ENCODE measurements at places on chromosomes 3 and 15.
A peak's percentile ranks its signal among the peaks of the same experiment; 100 is the strongest.

- no peak for DNase-seq
These were observed 265.2 kb downstream of the CNTN4 start for GRCh38 chr3:2363854-2364253.

GRCh38 chr3:187705164-187705563 lies 2.8 kb upstream of the RTP2 start:
- DNase-seq, result no peak

- peak; percentile 73 for DNase-seq
These were observed 470.9 kb downstream of the RBMS3 start for GRCh38 chr3:29751647-29752314.

GRCh38 chr15:98580572-98580971 lies 67.8 kb upstream of the IGF1R start:
- no peak for DNase-seq

DNA sequence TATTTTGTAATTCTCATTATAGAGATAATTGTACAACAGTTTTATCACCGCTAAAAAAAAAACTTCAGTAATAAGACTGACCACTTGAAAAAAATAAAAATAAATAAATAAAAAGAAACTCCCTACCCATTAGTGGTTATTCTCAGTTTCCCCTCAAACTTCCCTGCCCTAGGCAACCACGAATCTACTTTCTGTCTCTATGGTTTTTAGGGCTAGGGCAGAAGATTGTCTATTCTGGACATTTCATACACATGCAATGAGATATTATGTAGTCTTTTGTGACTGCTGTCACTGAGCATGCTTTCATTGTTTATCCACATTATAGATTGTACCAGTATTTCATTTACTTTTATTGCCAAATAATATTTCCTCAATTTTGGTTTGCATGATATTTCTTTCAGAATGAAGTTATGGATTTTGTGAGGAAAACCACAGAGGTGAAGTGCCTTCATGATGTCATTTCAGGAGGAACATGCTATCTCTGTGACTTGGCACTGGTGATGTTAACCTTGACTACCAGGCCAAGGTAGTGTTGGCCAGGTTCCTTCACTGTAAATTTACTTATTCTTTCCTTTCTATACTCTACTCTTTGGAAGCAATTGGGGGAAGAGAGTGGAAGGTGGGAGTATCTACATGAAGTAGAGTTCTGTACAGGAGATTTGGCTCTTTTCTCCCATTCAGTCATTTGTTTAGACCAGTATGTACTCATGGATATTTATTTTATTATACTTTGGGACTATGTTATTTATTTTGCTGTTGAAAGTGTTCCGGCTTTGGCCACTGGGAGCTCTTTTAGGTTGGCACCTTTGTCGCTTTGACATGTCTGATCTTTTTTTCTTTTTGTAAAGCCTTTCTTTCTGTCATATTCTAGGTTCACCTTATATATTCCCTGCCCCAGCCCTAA lies 86.3 kb downstream of the GMPS start:
- no peak for DNase-seq

GRCh38 chr15:70856884-70857561 lies 3.1 kb upstream of the LARP6 start:
- no peak for DNase-seq

DNA sequence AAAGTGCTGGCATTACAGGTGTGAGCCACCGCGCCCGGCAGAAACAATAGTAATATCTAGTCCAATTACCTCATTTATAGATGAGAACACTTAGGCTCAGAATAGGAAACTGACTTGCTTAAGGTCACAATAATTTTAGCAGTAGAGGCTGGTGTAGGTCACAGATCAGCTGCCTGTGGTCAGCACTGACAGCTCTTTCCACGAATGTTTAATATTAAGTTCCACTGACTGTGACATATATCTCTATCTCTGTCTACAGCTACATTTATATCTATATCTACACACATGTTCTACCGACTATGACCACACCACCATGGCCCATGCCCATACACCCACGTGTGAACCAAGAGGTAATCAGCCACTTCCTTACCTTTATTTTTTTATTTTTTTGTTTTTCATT lies 40.2 kb upstream of the DLG1 start:
- DNase-seq, result peak; percentile 64

- DNase-seq, result no peak
These were observed 17.8 kb downstream of the ZBTB38 start for GRCh38 chr3:141386126-141386488.

All from hematopoietic multipotent progenitor cell treated with erythropoietin and hydrocortisone succinate and interleukin-3 and kit ligand, for 4 days (in vitro differentiated cells).